Activated naive CD4-positive, alpha-beta T cell treated with anti-CD3 and anti-CD28 coated beads, Interleukin-2, amount 50 U/mL, for 72 hours (primary cell): ENCODE measurements at places on chromosomes 5 and 9.

GRCh38 chr5:86709157-86709881 lies 91.6 kb downstream of the COX7C start:
- no peak for DNase-seq

GRCh38 chr9:91197232-91198181 lies 164.2 kb downstream of the AUH start:
- no peak for DNase-seq

GRCh38 chr9:86340356-86341006 lies 13.7 kb downstream of the TUT7 start:
- no peak for DNase-seq

GRCh38 chr5:42767491-42768105 lies 11.0 kb downstream of the CCDC152 start:
- DNase-seq: no peak

- DNase-seq: no peak
Measured at GRCh38 chr9:8351436-8351835, 551.9 kb upstream of the DMAC1 start.

GRCh38 chr5:136133922-136134379 lies 1.3 kb downstream of the SMAD5 start:
- DNase-seq: no peak

DNA sequence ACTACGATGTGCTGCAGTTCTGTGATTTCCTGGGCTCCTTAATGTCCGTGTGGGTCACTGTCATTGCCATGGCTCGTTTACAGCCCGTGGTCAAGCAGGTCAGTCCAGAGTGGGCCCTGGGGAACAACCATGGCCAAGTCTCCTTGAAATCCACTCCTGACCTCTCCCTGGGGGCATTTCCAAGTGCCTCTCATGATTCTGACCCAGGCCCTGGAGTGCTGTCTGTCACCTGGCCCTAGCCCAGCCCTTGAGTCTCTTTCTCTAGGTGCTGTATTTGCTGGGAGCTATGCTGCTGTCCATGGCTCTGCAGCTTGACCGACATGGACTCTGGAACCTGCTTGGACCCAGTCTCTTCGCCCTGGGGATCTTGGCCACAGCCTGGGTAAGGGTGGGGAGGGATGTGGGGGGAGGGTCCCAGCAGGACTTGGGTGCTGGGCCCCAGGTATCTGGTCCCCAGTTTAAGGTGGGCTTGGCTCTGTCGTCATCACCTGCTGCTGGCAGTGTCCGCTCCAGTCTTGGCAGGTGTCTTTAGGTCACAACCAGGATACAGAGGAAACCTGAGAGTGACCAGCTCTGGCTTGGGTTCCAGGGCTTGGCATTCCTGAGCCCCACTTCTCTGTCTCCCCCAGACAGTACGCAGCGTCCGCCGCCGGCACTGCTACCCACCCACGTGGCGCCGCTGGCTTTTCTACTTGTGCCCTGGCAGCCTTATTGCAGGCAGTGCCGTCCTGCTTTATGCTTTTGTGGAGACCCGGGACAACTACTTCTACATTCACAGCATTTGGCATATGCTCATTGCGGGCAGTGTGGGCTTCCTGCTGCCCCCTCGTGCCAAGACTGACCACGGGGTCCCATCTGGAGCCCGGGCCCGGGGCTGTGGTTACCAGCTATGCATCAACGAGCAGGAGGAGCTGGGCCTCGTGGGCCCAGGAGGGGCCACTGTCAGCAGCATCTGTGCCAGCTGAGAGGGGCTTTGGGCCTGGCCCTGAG lies 17.0 kb downstream of the OR13J1 start:
- DNase-seq: no peak

GRCh38 chr5:176361437-176362232 lies at the start of gene KIAA1191:
Gene KIAA1191, minus strand, starts transcription at chr5:176361764. Its CDS starts 2,256 bp downstream, at chr5:176359508.
- peak; percentile 94 for DNase-seq

- DNase-seq: no peak
Measured at GRCh38 chr5:65769539-65769938, 47.5 kb downstream of the NLN start.

- DNase-seq: no peak
Measured at GRCh38 chr5:110008131-110008530, 318.4 kb downstream of the MAN2A1 start.

- DNase-seq: no peak
Measured at GRCh38 chr9:19935422-19935821, 146.6 kb upstream of the SLC24A2 start.

- no peak for DNase-seq
Measured at GRCh38 chr5:160357394-160357793, 13.0 kb downstream of the C1QTNF2 start.

DNA sequence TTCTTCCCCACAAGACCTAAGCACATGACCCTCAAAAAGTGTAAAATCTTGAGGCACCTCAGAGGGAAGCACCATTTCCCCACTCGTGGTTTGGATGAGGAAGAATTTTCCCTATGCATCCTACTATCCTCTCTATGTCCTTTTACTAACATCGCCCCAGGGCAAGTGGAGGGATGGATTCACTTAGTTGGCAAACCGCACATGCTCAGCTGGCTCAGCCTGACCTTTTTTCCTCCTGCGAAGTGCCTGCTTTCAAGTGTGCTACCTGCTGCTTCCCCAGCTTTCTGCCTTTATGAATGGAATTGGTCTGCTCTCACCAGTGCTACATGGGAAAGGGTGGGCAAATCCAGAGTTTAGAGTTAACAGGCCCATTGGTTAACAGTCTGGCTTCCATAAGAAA lies 56.6 kb upstream of the IFNK start:
- no peak for DNase-seq

DNA sequence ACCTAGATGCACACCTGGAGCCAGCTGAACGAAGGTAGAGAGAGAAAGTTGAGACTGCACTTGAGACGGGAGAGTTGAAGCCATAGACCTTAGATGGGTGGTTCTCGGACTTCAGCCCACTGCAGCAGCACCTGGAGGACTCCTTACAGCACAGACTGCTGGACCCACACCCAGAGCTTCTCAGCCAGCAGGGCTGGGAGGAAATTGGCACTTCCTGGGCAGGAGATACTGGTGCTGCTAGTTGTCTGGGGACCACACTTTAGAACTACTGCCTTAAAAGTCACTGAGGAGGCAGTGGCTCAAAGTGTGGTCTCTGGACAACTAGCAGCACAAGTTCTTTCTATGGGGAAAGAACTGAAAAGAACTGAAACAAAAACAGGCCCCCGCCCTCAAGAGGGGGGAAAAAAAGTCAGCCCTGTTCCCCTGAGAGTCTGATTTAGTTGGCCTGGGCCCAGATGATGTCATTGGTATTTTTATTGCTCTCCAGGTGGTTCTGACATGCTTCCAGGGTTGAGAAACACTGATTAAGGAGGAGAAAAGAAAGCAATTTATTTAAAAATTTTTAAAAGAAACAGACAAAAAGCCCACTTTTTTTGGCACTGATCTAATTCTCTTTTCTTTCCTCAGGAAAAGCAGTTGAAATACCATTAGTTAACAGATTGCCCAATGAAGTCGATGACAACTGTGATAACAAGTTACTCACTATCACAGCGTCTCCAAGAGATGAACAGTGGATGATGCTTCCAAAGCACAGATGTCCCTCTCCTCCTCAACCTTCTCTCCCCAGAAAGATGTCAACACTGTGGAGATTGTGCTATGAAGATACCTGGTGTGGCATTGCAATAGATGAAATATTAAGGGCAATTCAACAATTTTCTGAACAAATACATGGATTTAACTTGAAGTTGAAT lies 73.6 kb upstream of the ADAMTS16 start:
- DNase-seq: no peak

GRCh38 chr5:126415789-126416188 lies 7.4 kb upstream of the GRAMD2B start:
- no peak for DNase-seq

DNA sequence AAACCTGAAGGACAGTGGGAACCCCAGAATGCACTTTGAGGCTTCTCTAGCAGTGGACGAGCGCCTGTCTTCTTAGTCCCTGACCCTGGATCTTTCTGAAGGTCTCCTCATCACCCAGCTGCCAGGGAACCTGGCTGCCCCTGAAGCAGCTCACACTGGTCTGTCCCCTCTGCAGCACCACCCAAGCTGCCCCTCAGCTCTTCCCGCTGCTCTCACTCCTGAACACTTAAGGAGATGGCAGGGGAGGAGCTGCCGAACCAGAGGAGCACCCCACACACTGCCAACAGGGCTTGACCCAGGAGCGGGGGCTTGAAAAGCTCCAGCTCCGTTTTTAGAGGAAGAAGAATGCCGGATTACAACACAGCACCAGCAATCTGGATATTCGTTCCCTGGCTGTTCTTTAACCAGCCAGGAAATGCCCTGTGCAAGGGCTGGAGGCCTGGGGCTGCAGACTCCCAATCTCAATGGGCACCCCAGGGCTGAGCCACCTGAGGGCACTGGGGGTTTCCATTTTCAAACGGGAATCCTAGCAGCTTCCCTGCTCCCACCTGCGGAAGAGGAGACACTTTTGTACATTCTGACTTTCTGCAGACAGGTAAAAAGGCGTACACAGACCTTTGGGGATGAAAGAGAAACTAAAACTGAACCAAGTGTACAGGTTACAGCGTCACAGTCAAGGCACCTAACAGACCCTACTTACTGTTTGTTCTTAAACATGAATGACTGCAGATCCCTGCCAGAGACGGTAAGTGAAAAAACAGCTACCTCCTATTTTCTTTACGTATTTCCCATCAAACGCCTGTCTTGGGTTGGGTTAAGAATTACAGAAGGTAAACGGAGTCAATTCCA lies 36.3 kb downstream of the GOLM1 start:
- no peak for DNase-seq

DNA sequence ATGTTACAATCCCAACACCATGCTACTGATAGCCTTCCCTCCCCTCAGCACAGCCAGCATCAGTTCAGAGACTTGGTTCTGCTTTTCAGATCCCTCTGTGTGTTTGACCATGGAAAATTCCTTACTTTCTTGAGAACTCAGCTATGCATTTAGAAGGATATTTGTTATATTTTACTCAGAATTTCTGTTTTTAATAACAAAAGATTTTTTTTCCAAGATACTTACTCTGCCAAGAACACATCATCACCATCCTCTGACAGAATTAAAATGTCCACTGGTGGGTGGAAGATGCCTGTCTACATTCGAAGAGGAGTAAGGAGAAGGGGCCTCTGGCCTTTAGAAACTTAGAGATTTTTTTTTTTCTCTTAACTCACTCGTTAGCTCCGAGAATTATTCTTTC lies 56.1 kb upstream of the CKMT2 start:
- no peak for DNase-seq

GRCh38 chr9:134066526-134066912 lies 1.3 kb downstream of the BRD3 start:
- no peak for DNase-seq

DNA sequence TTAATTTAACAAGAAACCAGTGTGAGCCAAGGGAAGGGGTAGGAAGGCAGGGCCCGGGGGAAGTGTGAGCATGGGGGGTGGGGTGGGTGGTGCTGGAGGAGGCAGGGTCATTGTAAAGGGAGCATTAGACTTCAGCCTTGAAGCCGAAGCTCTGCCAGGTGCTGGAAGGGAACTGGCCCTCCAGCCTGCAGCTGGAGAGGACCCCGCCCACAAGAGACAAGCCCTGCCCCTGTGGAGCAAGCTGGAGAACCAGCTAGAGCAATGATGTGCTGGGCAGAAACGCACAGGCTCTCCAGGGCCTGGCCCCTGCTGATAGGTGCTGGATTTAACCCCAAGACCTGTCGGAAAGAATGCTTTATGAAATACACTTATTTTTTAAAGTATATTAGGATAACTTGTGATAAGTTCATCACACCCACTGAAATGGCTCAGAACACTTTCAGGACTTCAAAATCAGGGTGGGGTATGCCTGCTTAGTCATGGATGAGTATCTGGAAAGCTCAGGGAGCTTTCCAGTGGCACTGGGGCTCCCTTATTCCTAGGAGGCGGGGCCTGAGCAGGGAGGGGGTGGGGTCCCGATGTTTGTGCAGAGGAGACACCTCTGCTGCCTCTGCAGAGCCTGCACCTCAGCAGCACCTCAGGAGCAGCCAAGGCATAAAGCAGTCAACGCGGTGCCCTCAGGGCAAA lies 27.1 kb downstream of the UBE2QL1 start:
- no peak for DNase-seq

GRCh38 chr9:17742067-17742466 lies 163.2 kb downstream of the SH3GL2 start:
- DNase-seq: no peak

DNA sequence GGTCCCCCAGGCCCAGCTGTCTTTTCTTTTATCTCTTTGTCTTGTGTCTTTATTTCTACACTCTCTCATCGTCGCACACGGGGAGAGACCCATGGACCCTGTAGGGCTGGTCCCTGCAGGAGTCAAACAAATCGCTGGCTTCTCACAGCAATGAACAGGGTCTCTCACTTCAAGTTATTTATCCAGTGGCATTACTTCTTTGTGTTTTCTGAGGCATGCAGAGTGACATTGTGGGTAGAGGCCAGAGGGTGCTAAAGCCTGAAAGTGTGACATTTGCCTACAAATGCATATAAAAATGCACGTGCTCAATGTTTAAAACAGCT lies 127.6 kb downstream of the ST8SIA4 start:
- DNase-seq: no peak

GRCh38 chr5:36202521-36202961 lies 39.2 kb downstream of the NADK2 start:
- no peak for DNase-seq

- DNase-seq: no peak
Measured at GRCh38 chr9:38682713-38683112, 37.2 kb downstream of the FAM240B start.

GRCh38 chr5:138305797-138306196 lies 25.8 kb downstream of the CDC25C start:
- no peak for DNase-seq

- no peak for DNase-seq
Measured at GRCh38 chr5:76099756-76100155, 16.6 kb downstream of the SV2C start.

DNA sequence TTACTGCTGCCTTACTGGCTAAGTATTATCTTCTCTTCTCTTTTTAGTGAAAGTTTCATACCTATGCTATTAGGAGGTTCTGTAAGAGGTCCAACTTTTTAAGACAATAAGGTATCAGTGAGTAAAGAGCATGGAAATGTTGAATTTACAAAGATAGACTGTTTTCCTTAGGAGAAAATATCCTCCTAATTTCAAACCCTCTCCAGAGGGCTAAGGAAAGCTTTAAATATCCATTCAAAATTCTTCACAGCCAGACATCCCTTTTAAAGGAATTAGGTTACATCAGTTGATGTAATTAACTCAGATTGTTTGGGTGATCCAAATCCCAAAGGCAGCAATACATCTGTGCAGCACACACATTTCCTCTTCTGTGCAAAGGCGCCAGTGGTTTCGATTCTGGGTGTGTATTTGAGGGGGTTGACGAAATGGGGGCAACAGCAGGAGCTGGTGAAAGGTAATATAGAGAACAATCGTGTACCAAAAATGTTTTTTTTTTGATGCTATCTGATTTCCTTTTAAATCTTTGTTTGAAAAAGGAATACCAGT lies 273.8 kb upstream of the RPS23 start:
- DNase-seq: no peak

DNA sequence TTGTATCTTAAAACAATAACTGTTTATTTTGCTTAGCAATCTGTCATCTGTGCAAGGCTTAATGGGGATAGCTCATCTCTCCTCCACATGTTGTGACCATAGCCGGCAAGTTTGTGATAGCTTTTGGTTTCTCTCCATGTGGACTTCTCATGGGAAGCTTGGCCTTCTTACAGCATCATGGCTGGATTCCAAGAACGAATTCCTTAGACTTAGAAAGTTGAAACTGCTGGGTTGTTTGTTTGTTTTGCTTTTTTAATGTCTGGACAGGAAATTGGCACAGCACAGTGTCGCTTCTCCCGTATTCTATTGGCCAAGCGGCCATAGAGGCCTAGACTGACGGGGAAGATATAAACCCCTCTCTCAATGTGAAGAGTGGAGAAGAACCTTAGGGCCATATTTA lies 61.0 kb upstream of the PRDM9 start:
- no peak for DNase-seq
